ENCODE measurements at places on chromosomes 4 and X. TPM values are rescaled to one million over a fixed set of nuclear protein-coding genes. Genes with fewer than 3 reads are reported as not detected.

Gene SHROOM4
- not detected for total RNA-seq

Gene SNCA
- total RNA-seq: 4.6 TPM

Gene EDNRA
- total RNA-seq: not detected

Gene HSD17B13
- 0.25 TPM for total RNA-seq

Gene MAGIX
- 1.8 TPM for total RNA-seq

Gene PPEF2
- total RNA-seq: 0.52 TPM

Gene KCND1
- total RNA-seq: 4.0 TPM

Gene PHKA1
- total RNA-seq: 3.0 TPM

Gene RAB40A
- 0.20 TPM for total RNA-seq

Gene RIPPLY1
- not detected for total RNA-seq

Gene RAB9A
- total RNA-seq: 6.2 TPM

Gene DCK
- 70.8 TPM for total RNA-seq

Gene LONRF3
- total RNA-seq: not detected

Gene UGT2B10
- total RNA-seq: not detected

Gene CSAG1
- total RNA-seq: not detected

Gene SMR3B
- total RNA-seq: not detected

Measured in T-helper 2 cell treated with Interferon-gamma antibody and Interleukin-4, amounts not matched to agents 100 ng/mL and 5 ng/mL, for 36 hours (primary cell).